ENCODE measurements at places on chromosomes 2 and 18. TPM values are rescaled to one million over a fixed set of nuclear protein-coding genes. Genes with fewer than 3 reads are reported as not detected.

The EVA1A gene
- total RNA-seq: 144 TPM

The MTERF4 gene
- total RNA-seq: 33.3 TPM

The RUFY4 gene
- total RNA-seq: not detected

The LRRC30 gene
- total RNA-seq: not detected

The PAPOLG gene
- 15.1 TPM for total RNA-seq

The LOXL3 gene
- total RNA-seq: 4.2 TPM

The ABHD3 gene
- 18.4 TPM for total RNA-seq

The PLCL1 gene
- 0.08 TPM for total RNA-seq

The ABCG8 gene
- not detected for total RNA-seq

The HTR2B gene
- total RNA-seq: 0.21 TPM

The CRACDL gene
- total RNA-seq: 1.4 TPM

The CGREF1 gene
- 2.5 TPM for total RNA-seq

The SERPINB13 gene
- not detected for total RNA-seq

The ANKRD53 gene
- 0.54 TPM for total RNA-seq

The GPR39 gene
- total RNA-seq: 13.8 TPM

The PKDCC gene
- 8.5 TPM for total RNA-seq

The CTNNA2 gene
- total RNA-seq: 2.3 TPM

The CRYGD gene
- total RNA-seq: not detected

The TDRD15 gene
- not detected for total RNA-seq

The WDFY1 gene
- total RNA-seq: 47.3 TPM

The GATA6 gene
- 2.5 TPM for total RNA-seq

The INPP5D gene
- total RNA-seq: 2.7 TPM

The NEB gene
- total RNA-seq: 0.68 TPM

The KIAA2012 gene
- not detected for total RNA-seq

The ABHD1 gene
- not detected for total RNA-seq

The SOWAHC gene
- 13.5 TPM for total RNA-seq

The SERPINB12 gene
- not detected for total RNA-seq

The TRIM43B gene
- 0.63 TPM for total RNA-seq

The ZSWIM2 gene
- total RNA-seq: not detected

The LBX2 gene
- total RNA-seq: 1.9 TPM

The CENPO gene
- 10.9 TPM for total RNA-seq

The RAD51AP2 gene
- 0.14 TPM for total RNA-seq

The COL4A4 gene
- 3.4 TPM for total RNA-seq

The ANKRD36 gene
- total RNA-seq: 9.9 TPM

The ELOA2 gene
- not detected for total RNA-seq

The DNAJC27 gene
- total RNA-seq: 3.6 TPM

The WNT10A gene
- total RNA-seq: 7.1 TPM

The CROCC2 gene
- not detected for total RNA-seq

The TRIP12 gene
- total RNA-seq: 109 TPM

The TXNDC2 gene
- not detected for total RNA-seq

The NOTO gene
- not detected for total RNA-seq

All from kidney epithelial cell (primary cell).